ENCODE measurements at places on chromosomes 11 and 22.

- no peak for DNase-seq
These were observed 57.1 kb downstream of the FAM181B start for GRCh38 chr11:82676483-82677094.

DNA sequence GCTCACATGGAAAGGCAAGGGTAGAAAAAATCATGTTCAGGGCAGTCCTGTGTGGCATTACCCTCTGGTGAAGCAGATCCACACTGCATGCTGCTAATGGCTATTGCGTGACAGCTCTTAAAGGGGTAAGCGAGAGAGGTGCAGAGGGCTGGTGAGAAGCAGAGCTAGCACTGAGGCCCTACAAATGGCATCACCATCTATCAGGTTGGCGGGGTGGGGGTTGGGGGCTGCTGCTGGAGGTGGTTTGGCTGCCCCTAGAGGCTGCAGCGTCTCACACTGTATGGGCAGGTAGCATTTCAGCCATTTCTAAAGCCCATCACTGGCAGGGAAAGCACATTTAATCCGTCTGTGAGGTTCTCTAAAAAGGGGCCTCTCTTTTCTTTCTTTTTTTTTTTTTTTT lies 16.9 kb upstream of the TMA7B start:
- no peak for DNase-seq

GRCh38 chr11:128294671-128295050 lies 292.7 kb downstream of the ETS1 start:
- no peak for DNase-seq

GRCh38 chr11:113568566-113568965 lies 93.4 kb upstream of the DRD2 start:
- DNase-seq: no peak

GRCh38 chr11:45079943-45080719 lies 66.3 kb upstream of the PRDM11 start:
- DNase-seq: peak; percentile 17

DNA sequence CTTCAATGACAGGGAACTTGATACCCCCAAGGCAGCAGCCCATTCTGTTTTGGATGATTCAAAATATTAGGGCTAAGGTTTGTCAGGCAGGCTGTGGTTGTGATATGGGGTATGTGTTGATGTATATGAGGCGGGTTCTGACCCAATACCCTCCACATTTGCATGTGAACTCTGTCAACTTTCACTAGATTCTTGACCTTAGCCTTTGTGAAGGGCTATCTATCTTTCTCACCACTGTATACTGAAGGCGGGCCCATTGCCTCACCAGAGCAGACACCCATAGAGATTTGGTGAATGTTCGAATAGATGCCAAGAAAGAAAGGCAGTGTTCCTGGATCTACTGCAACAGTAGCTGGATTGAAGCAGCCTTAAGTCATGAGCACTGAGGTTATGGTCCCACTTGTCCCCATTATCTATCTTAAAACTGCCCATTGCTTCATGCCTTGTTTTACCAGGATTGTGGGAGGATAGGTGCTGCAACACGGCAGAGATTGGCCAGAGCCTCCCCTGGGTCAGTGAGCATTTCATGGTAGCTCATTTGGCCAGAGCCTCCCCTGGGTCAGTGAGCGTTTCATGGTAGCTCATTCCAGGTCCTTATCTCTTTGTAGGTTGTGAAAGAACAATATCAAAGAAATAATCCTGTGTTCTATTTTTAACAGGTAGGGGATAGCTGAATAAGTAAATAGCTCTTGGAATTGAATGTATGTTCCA lies 399.6 kb downstream of the TMEM135 start:
- DNase-seq: no peak

- DNase-seq: no peak
These were observed 145.3 kb downstream of the CRYBB2 start for GRCh38 chr22:25364736-25365241.

- no peak for DNase-seq
These were observed 43.6 kb downstream of the GALNT18 start for GRCh38 chr11:11577932-11578911.

DNA sequence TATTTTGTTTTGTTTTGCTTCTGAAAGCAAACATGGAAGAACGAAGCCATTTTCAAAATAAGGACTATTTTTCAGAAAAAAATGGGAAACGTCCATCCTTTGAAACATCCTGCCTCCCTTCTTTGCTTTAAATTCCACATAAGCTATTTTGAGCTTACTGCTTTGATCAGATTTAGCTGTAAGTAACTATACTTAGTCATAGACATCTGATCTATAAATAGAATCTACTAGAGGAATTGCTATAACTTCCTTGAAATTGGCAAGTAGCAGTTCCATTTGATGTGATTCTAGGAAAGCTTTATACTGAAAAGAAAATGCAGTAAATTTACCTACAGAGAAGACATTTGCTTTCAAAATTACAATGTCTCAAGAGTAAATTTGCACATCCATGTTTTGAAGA lies 305.8 kb downstream of the TTC28 start:
- no peak for DNase-seq

DNA sequence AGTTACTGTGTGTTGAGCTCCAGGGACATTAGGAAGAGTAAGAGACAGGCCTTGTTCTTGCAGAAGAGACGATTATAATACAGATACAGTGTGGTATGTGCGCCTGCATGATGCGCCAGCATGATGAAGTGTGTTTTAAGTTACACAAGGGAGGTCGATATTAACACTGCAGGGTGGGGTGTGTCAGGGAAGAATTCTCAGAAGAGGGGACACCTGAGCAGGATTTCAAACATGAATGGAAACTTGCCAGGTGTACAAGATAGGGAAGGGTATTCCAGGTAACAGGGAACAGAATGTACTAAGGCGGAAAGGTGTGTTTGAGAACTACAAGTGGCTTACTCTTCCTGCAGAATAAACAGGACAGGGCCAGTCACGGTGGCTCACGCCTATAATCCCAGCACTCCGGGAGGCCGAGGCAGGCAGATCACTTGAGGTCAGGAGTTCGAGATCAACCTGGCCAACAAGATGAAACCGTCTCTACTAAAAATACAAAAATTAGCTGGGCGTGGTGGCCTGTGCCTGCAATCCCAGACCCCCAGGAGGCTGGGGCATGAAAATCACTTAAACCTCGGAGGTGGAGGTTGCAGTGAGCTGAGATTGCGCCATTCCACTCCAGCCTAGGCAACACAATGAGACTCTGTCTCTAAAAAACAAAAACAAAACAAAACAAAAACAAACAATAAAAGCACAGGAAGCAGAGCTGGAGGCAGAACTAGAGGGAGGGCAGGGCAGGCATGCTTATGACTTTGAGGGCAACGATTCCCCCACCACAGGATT lies 59.0 kb downstream of the SYN3 start:
- no peak for DNase-seq

DNA sequence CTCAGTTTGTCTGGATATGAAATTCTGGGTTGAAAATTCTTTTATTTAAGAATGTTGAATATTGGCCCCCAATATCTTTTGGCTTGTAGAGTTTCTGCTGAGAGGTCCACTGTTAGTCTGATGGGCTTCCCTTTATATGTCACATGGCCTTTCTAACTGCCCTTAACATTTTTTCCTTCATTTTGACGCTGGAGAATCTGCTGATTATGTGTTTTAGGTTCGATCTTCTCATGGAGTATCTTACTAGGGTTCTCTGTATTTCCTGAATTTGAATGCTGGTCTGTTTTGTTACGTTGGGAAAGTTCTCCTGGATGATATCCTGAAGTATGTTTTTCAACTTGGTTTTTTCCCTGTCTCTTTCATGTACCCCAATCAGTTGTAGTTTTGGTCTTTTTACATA lies 22.8 kb downstream of the OR52A5 start:
- DNase-seq: no peak

- DNase-seq: no peak
These were observed 31.0 kb downstream of the SYT7 start for GRCh38 chr11:61549662-61550568.

DNA sequence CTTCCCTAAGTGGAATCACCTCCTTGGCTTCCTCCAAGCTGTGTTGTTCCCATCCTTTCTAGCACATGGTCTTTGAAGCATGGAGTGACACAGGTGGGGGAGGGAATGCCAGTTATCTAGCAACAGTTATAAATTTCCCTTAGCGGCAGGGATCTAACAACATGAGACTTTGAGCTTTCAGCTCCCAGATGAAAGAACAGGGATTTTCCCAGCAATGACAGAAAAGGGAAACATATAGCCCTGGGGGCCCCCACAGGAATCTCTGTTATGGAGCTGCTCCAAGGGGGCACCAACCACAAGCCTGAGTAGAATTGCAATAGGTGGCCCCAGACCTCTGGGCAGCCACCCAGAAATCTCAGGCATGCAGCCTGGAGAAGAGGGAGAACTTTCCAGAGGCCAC lies 163.0 kb downstream of the GRIK4 start:
- DNase-seq: no peak

GRCh38 chr11:46102843-46103242 lies 18.4 kb downstream of the PHF21A start:
- no peak for DNase-seq

DNA sequence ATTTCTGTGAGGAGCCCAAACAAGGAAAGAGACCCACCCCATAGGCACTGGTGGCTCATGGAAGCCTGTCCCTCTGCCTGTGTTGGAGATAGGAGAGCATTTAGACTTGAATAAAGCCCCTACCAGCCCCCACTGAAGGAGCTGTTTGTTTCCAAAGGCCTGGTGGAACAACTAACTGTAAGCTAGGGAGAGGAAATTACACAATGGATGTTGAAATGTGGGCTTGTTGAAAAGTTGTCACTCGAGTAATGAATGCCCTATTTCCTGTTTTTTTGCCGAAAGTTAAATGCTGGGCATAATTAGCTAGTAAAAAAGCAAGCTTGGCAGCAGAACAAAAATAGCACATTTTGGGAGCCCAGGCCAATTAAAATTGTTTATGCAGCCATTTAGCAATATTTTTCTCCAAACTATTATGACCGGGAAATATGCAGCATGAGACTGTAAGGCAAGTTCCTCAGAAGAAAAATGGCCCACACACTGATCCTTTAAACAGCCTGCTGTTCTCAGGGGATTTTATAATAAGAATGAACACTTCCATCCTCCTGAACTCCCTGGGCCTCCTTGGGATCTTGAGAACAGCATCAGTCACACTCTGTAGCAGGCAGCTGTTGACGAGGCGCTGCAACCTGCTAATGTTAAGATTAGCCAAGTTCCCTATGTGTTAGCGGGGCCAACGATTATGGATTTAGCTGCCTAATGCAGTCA lies 38.6 kb upstream of the LMO2 start:
- DNase-seq: no peak

DNA sequence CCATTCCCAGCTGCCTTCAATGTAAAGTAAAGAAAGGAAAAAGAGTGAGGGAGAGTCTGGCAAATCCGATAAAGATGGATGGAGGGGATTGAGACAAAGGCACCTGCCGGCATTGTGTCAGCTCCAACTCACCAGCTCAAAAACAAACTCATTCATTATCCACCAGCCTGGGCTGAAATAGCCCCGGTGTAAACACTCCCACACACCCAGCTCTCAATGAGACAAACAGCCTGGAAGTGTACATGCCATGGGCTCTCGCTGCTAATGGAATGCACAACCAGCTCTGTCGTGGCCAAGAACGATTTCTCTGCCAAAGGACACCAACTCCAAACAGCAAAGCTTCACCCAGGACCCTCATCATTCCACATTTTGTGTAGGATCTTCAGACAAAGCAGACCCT lies 89.3 kb upstream of the OPCML start:
- DNase-seq: no peak

- DNase-seq: no peak
These were observed 33.6 kb downstream of the TMEM184B start for GRCh38 chr22:38239101-38239761.

DNA sequence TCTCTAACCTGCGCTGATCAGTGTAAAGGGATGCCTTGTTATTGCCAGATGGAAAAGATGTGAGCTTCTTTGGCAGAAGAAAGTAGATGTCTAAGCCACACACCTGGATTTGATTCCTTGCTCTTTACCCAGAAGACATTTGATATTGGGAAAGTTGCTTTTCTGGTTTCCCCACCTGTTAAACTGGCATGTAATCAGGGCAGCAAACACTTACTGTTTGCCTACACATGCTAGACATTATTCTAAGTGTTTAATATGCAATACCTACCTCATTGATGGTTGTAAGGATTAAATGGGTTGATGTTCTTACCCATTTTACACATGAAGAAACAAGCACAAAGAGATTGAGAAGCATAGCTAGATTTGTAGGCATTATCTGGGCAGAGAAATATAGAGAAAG lies 16.6 kb downstream of the ASRGL1 start:
- DNase-seq: no peak

GRCh38 chr11:117095284-117096161 lies 2.7 kb downstream of the SIK3 start:
- no peak for DNase-seq

- no peak for DNase-seq
These were observed 53.4 kb upstream of the SESN3 start for GRCh38 chr11:95284057-95285052.

DNA sequence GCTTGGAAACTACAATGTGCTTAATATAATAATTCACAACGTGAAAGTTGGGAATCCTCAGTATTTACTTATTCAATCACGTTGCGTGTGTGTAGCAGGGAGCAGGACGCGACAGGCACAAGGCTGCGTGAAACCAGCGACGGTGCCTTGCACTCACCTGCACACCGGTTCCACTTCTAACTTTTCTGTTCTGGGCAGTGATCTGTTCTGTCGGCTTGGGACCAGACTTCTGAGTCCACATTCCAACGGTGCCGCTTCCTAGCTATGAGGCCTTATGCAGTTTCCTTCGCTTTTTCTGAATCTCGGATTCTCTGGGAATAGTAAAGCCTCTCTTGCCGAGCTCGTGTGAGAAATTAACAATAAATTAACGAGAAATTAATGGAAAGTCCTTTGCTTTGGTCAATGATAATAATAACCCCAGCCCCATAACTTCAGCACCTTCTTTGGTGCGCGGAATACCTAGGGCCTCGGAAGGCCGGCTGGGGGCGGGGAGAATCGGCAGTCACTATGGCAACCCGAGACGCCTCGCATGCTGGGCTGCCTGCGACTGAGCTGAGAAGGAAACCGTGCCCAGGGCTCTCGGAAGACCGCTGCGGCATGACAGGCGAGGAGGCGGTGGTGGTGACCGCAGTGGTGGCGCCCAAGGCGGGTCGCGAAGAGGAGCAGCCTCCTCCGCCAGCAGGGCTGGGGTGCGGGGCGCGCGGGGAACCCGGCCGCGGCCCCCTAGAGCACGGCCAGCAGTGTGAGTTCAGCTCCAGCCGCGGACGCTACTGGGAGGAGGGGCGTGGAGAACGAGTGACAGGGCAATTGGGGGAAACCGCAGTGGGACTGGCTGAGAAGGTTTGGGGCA lies at the start of gene C11orf97:
C11orf97 (plus strand) TSS at position 530 of the 850 bp plus-strand sequence; CDS start at position 598, 68 bp downstream.
- DNase-seq: peak; percentile 2

- DNase-seq: no peak
These were observed 162.5 kb downstream of the COMMD9 start for GRCh38 chr11:36126678-36127077.

GRCh38 chr11:31656051-31656450 lies 146.5 kb downstream of the ELP4 start:
- DNase-seq: no peak

DNA sequence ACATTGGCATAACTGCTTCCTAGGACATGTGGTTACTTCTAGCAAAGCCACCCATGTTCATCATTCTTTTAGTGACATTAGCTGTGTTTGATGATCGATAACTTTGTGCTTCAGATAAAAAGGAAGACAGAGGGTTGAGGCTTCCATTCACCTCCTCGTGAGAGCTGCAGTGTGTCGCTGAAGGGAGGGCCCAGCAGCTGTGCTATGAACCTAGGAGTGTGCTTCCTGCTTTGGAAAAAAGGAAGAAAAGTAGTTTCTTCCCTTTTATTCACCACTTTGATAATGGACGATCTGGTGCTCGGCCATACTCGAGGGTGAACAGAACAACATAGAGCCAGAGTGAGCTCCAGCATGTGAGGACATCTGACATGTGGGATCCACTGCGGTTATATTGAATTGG lies 6.1 kb upstream of the RFPL2 start:
- DNase-seq: no peak

Measured in activated naive CD8-positive, alpha-beta T cell treated with anti-CD3 and anti-CD28 coated beads, Interleukin-2, amount 50 U/mL, for 16 hours (primary cell).